ENCODE measurements at places on chromosomes 3 and 15.

GRCh38 chr3:197447057-197447456 lies 108.7 kb downstream of the BDH1 start:
- DNase-seq, result no peak

GRCh38 chr15:62124973-62125303 lies 40.1 kb downstream of the C2CD4B start:
- DNase-seq, result no peak

- DNase-seq, result no peak
Observed at GRCh38 chr15:84594617-84595290, 6.1 kb upstream of the ZSCAN2 start.

DNA sequence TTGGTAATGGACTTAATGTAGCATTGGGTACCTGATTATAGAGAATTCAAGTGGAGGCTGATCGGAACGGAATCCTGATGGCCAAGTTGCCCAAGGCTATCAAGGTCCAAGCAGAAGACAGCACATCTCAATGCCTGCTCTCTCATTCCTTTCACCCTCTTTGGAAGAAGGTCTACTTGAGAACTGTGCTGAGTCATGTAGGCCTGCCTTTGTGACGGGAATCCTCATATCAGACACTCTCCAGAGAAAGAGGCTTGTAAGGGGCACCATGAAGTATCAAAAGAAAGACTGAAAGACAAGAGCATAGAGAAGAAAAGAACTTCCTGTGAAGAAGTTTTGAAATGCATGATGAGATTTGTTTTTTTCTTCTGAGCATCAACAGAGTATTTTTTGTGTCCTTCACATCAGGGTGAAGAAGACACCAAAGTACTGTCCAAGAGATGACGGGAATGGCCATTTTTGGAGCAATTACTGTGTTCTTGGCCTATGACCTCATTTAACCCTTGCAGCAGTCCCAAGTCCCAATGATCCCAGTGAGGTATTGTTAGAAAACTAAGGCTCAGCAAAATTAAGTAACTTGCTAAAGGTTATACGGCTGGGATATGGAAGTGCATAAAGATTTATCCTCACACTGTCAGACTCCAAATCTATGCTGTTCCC lies 13.2 kb upstream of the LARP6 start:
- DNase-seq, result peak; percentile 33

GRCh38 chr3:66427352-66427751 lies 73.5 kb downstream of the LRIG1 start:
- no peak for DNase-seq

DNA sequence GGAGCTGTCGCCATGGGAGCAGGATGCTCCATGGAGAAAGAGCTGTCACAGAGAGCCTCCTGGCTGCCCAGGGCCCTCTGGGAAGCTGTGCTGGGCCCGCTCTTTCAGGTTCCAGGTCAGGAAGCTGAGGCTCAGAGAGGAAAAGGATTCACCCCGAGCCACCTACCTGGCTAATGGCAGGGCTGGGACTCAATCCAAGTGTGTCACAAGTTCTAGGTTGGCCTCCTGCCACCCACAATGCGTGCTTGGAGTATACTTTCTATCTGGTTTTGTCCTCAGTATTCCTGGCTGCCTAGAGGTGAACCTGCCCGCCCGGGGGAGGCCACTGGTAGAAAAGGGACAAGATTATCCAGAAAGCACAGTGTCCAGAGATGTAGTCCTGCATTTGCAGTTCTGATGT lies 23.6 kb downstream of the FAH start:
- DNase-seq, result no peak

- DNase-seq, result no peak
Observed at GRCh38 chr3:72426618-72427397, 421.4 kb downstream of the SHQ1 start.

DNA sequence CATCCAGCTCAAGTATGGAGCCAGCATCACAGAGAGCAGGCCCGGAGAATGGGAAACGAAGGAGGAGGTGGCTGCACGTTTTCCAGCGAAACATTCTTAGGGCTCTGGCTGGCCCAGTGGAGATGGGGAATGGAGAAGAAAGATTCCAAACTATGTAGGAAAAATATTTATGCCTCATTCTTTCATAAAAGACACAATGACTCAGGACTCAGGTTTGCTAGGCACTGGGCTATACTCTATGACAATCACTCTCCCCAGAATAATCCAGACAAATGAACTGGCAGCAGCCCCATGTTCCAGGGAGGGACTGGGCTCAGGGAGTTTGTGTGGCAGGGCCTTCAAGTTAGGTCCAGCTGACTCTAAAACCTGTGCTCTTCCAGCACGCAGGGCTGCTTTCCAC lies 110.8 kb upstream of the RAD18 start:
- DNase-seq, result peak; percentile 67

GRCh38 chr3:28569357-28569756 lies 220.7 kb upstream of the AZI2 start:
- DNase-seq, result no peak

- no peak for DNase-seq
Observed at GRCh38 chr3:72800869-72801268, 47.4 kb downstream of the SHQ1 start.

DNA sequence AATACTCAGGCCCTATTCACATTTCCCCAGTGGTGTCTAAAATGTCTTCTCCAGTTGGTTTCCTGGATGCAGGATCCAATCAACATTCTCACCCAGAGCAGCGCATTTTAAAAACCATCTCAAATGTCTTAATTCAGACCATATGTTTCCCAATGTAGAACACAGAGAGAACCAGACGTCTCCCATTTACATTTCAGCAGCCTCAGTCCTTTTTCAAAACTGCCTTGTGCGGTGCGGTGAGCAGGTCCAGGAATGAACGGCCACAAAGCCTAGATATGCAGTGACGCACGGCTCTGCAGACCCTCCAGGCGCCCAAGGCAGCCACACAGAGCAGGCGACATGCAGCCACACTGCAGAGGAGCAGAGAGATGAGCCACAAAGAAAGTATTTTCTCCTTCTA lies 66.1 kb upstream of the MEX3B start:
- DNase-seq, result peak; percentile 82

DNA sequence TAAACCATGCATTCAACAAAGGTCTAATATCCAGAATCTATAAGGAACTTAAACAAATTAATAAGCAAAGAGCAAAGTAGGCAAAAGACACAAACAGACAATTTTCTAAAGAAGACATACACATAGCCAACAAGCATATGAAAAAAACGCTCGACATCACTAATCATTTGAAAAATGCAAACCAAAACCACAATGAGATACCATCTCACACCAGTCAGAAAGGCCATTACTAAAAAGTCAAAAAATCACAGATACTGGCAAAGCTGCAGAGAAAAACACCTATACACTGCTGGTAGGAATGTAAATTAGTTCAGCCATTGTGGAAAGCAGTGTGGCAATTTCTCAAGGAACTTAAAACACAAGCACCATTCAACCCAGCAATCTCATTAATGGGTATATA lies 53.8 kb downstream of the FSIP1 start:
- DNase-seq, result peak; percentile 45

Measured in AG10803 (cell line).